ENCODE measurements at places on chromosomes 7 and 10.

- no peak for DNase-seq
Measured at GRCh38 chr7:128124786-128125185, 93.5 kb upstream of the LRRC4 start.

DNA sequence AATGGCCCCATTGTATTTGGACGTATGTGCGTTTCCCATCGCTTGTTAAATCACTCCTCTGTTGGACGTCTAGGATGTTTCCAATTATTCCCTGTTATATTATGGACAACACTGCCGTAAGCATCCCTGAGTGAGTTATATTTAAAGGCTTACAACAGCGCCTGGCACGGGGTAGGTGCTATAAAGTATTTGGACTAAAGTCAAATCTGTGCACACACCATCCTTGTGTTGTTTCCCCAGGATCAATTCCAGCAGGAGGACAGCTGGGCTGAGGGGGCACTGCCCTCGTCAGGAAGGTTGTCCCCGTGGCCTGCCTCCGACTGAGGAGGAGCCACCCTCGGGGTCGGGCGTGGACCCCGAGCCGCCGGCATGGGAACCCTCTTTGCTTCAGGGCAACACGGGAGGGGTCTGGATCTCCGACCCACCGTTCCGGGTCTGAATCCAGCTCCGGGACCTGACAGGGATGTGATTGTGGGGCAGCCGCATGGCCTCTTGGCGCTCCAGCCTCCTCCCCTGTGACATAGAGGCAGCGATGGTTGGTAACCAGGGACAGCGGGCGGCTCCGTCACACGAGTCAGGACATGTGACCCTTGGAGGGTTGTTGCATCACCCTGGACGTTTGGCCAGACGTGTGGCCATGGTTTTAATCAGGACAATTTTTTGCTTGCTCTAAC lies 1.5 kb upstream of the JAKMIP3 start:
- DNase-seq, result no peak

DNA sequence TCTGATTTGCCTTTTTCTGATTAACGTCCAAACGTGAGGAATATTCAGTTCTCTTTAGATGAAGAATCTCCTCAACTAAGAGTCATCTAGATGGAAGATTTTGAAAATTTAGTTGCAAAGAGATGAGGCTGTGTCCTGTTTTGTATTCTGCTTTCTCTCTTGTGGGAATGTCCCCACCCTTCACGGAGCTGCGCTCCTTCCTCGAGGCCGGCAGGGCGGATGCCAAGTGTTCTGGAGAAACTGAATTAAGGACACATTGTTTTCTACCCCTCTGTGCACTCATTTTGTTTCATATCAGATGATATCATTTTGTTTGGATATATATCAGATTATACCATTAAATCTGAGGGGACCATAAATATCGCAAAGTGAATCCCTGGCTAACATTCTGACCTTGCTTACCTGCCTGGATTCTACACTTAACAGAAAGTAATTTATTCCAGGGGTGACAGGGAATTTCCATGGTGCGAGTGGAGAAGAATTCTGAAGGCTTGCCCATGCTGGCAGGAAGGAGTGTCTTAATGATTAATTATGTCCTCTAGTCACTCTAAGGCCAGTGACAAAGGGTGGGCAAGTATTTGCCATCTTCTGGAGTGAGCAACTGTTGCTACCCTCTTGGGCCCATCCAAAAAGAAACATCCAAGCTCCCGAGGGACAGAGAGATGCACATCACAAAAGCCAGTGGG lies 47.9 kb upstream of the IGFBP3 start:
- no peak for DNase-seq

GRCh38 chr7:148811892-148812291 lies 72.2 kb downstream of the EZH2 start:
- DNase-seq, result no peak
